ENCODE measurements at places on chromosomes 5 and 9. TPM values are rescaled to one million over a fixed set of nuclear protein-coding genes. Genes with fewer than 3 reads are reported as not detected.
A peak's percentile ranks its signal among the peaks of the same experiment; 100 is the strongest.

GRCh38 chr9:93209097-93209496 lies 25.2 kb downstream of the WNK2 start:
- H3K4me1 ChIP-seq, result peaks cover 79% of the 10 kb centered on the region
- no peak for DNase-seq
- H3K27ac ChIP-seq, result peak overlapping the region; percentile 94
- H3K4me3 ChIP-seq, result no peak overlapping the region

GRCh38 chr5:81233080-81233634 lies at the start of gene CKMT2:
TSS of gene CKMT2 (plus strand) at chr5:81233322. CDS start at chr5:81251133, 17,811 bp downstream.
- H3K4me3 ChIP-seq, result peak within 1 kb of the TSS; percentile 70
- H3K36me3 ChIP-seq, result no peaks in the 10 kb centered on the region
- peaks cover 53% of the 10 kb centered on the region for H3K4me1 ChIP-seq

DNA sequence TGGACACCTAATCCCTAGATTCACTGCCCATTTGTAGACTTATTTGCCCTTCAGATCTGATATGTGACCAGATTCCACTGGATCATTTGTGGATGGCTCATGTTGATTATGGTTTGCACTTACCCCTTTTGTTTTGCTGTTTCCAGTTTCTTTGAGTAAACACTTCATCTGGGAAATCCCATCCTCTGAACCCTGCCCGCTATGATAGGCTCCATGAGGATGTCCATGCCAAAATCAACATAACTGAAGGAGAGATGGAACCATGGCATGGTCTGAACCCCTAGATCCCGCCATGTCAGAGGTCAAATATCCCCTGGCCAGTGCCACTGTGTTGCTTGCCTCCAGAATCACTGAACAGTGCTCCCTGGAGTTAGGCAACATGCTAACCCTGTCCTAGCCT lies 11.7 kb upstream of the FEM1C start:
- no peak overlapping the region for H3K27ac ChIP-seq
- DNase-seq, result no peak
- H3K4me3 ChIP-seq, result no peak overlapping the region
- H3K27me3 ChIP-seq, result no peaks in the 10 kb centered on the region
- H3K36me3 ChIP-seq, result no peaks in the 10 kb centered on the region

DNA sequence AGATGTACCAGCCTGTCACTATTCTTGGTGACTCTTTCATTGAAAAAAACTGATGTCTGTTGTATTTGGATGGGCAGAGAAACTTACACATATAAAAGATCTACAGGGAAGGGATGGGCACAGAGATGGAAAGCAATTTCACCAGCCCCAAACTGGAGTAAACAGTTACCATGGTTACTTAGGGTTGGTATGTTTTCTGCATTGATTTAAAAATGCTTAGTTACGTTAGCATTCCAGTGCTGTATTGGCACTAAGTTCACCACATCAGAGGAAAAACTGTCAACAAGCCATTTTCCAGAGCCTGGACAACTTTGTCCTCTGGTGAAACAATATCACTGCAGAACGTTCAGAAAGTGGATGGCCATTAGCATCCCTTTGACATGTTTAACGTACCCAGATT lies 28.0 kb downstream of the MARCHF3 start:
- H3K27me3 ChIP-seq, result no peaks in the 10 kb centered on the region
- H3K4me3 ChIP-seq, result no peak overlapping the region
- DNase-seq, result no peak

DNA sequence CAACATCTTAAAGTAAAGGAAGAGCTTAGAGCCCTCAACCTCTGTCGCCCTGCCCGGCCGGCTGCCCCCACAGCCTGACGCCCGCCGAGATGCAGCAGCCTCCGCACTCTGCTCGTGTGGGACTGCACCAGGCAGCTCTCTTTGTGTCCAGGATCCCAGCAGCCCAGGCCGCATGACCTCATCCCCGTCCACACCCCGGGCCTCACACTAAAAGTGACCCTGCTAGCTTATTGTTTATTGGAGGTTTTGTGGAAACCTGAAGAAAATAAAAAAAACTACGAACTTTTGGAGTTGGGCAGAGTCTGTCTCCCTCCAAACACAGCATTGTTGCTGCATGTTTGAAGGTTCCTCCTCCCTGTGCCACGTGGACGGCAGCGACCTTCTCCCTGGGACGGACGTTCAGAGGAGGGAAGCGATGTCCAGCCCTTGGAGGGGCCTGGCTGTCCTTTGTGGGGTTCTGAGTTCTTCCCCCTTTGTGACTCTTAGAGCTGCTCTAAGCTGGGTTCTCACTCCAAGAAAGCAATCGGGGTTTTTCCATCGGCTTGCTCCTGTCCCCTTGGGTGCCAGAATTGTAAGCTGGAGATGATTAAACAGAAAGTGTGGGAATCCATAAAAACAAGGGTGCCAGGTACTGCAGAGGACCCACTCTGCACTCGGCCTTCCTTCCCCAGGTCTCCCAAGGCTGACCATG lies 103.5 kb upstream of the COL5A1 start:
- H3K4me3 ChIP-seq, result no peak overlapping the region
- peak; percentile 51 for DNase-seq
- H3K36me3 ChIP-seq, result no peaks in the 10 kb centered on the region
- peaks cover 9% of the 10 kb centered on the region for H3K4me1 ChIP-seq

The NR6A1 gene
- 1.0 TPM for total RNA-seq

DNA sequence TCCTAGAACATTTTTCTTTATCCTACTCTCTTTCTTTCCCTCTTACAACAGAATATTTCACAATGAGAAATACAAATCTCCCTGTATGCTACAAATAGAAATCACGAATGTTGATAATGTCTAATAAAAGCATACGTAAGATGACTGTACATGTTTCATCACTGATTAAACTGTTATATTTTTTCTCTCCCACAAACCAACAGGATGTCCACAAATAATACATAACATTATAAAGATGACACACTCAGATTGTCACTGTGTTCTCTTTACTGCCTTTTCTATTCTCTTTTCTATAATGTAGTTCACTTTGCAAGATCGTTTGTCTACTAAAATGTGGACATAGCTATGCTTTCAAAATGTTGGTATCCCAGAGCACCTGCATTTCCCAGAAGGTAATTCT lies 90.7 kb upstream of the PARP8 start:
- no peaks in the 10 kb centered on the region for H3K27me3 ChIP-seq
- no peak overlapping the region for H3K27ac ChIP-seq
- no peak overlapping the region for H3K4me3 ChIP-seq
- H3K36me3 ChIP-seq, result no peaks in the 10 kb centered on the region
- H3K4me1 ChIP-seq, result no peaks in the 10 kb centered on the region

DNA sequence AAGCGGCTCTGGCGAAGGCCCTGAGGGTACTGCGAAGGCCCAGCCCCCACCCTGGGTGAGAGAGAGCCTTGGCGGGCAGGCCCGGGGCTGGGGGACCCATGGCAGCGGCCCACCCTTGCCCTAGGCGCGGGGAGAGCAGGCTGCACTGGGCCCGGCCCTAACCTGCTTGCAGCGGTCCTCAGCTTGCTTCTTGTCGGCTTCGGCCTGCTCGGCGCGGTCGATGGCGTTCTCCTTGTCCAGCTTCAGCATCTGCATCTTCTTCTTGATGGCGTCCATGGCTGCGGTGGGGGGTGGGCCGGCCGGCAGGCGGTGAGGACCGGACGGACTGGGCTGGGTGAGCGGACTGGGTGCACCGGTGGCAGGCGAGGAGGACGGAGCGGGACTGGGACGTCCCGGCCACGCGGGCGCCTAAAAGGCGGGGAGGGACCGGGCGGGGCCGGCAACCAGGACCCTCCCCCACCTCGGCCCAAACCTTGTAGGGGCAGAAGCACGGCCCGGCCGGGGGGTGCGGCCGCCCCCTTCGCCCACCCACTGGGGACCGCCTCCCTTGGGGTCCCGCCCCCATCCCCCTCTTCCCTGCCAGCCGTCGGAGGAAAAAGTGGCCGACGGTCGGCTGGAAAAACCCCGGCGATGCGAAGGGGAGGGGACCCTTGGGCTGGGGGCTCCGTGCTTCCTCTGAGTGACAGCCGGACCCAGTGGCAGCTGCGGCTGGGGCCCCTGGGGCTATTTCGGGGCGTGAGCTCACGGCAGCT lies at the start of gene TPM2:
Gene TPM2 (minus strand): TSS at position 384 of the 752 bp plus-strand sequence. CDS start 108 bp downstream, at position 276.
- H3K4me3 ChIP-seq, result peak within 1 kb of the TSS; percentile 78
- no peaks in the 10 kb centered on the region for H3K27me3 ChIP-seq
- H3K36me3 ChIP-seq, result peaks cover 21% of the 10 kb centered on the region
- H3K4me1 ChIP-seq, result peaks cover 67% of the 10 kb centered on the region

DNA sequence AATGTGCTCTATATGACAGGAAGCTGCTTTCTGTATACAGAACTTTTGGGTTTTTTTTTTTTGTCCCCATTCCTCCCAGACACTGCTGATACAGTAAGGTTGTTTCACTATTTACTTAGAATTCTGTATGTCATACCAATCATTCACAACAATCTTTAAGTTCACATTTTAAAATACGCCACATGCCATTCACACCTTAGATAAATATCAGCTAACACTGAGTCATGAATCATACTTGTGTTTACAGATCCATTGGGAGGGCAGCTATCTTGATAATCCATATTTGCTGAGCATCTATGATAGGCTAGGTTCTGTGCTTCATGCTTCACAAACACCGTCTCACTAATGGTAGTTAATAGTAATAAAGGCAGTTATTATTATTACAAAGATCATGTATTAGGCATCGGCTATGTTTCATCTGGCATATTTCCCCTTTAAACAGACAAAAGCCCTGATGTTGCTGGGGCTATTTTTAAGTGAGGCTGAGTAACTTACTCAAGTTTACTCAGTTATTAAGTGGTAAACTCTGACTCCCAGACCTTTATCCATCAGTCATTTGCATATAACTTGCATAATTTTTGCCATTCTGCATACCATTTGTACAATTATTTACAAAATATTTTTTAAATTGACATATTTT lies 152.2 kb upstream of the HMHB1 start:
- H3K36me3 ChIP-seq, result no peaks in the 10 kb centered on the region
- no peak for DNase-seq
- no peaks in the 10 kb centered on the region for H3K27me3 ChIP-seq
- no peak overlapping the region for H3K27ac ChIP-seq

- DNase-seq, result no peak
- H3K4me3 ChIP-seq, result no peak overlapping the region
Observed at GRCh38 chr5:109145139-109145538, 264.6 kb downstream of the PJA2 start.

The PCDHB14 gene
- total RNA-seq, result 1.9 TPM
